ENCODE measurements at places on chromosomes 12 and 14.

DNA sequence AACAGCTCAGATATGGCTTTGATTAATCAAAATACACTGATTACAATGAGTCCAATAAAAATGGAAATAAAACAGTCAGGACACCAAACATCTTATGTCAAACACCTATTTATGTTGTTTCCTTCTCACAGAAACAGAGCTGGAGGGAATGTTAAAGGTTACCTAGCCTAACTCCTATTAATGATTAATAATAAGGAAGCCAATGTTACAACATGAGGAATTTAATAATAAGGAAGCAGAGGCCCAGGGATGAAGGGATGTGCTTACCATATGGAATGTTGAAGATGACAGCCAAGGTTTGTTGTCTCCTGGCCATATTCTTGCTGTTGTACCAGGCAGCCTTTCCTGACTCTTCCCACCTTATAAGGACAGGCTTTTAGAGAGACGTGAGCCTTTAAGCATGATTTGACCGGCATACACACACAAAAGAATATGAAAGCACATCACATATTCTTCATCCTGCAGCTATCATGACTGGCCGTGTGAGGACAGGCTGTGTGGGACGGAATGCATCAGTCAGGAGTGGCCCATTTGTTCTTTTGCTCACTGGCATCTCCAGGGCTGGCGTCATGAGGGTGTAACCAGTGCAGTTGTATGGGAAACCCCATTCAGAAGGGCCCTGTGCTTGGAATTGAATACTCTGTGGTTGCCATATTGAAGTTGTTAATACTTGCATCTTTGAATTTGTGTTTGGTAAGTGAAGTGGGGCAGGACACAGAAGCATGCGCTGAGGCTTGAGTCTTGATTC lies 3.1 kb upstream of the GPRC5D start:
- DNase-seq, result no peak

DNA sequence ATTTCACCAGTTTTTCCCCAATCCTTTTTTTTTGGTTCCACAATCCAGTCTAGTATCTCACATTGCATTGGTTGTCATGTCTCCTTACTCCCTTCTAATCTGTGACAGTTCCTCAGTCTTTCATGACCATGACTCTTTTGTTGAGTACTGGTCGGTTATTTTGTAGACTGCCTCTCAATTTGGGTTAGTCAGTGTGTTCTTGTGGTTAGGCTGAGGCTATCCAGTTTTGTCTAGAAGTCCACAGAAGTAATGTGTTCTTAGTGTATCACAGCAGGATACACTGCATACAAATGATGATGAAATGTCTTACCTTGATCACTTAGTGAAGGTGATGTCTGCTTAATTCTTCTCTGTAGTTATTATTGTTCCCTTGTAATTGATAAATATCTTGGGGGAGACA lies 24.8 kb downstream of the PELI2 start:
- no peak for DNase-seq

DNA sequence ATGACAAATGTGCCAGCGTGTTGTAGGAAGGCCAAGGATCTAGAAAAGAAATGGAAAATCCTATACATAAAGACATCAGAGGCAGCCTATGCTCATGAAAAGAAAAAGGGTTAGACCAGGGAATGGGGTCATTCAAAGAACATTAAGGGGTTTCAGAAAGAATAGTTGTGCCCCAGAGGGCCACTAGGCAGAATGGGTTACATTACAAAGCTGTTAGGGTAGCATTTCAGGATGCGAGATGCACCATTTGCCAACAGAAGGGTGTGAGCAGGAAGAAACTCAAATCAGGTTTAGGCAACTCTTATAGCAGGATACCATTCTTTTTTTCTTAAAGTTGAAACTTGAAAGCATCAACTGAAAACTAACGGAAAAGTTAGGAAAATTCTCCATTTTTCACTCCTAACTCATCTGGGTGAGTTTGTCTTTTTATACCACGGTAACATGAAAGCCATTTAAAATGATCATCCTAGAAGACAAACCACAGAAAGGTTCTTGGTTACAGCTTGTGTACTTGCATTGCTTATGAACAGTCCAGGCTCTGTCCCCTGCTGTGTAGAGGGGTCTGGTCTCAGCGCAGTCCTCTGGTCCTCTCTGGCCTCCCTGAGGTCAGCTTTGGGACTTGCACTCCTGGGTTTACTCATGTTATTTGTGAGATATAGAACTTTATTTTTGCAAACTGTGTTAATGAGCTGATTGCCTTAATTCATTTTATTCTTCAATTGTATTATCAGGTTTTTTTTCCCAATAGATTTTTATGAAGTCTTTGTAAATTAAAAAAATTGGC lies 209.1 kb downstream of the DACT1 start:
- no peak for DNase-seq

GRCh38 chr12:1576410-1577241 lies 17.8 kb downstream of the FBXL14 start:
- peak; percentile 79 for DNase-seq

- no peak for DNase-seq
Observed at GRCh38 chr14:76486251-76486743, 110.4 kb downstream of the ESRRB start.

DNA sequence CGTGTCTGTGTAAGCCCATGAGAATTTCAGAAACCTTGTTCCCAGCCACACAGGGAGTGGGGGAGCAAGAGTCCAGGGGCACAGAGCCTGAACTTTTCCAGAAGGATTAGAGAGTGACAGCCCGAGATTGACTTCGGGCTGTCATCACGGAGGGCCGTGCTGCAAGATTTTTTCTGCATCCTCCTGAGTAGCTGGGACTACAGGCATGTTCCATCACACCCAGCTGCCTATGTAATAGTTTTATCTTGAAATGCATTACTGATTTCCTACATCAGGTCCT lies 14.4 kb downstream of the EVL start:
- no peak for DNase-seq

DNA sequence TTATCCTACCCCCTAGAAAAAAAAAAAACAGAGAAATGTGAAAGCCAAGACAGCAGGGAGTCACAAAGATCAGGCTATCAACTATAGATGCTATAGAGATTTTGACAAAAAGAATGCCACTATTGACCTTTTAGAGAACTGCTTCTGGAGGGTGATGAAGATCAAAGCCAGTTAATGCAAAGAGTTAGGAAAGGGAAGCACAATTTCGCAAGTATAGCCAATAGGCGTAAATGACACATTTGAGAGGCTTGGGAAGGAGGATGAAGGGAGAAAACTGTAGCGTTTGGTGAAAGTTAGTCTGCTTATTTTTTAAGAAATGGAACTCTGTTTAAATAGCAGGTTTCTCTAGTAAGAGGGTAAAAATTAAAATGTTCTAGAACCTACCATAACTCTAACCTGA lies 190.7 kb downstream of the DUSP6 start:
- no peak for DNase-seq

DNA sequence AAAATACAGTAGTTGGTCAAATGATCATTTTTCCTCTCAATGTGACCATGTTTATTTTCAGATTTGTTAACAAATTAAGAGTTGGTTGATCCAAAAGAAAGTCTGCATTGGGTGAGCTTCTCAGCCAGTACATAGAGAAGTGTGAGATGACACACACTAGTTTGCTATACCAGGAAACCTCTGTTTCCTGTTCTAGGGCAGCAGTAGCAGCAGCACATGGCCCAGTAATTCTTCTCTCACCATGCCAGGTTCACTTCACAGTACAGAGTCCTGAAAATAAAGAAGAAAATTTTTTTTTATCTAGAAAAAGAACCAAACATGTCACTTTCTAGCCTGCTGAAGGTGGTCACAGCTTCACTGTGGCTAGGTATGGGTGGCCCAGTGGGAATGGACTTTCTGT lies 250.2 kb upstream of the OR4E1 start:
- DNase-seq, result no peak

GRCh38 chr12:90974286-90974685 lies 19.3 kb upstream of the CCER1 start:
- DNase-seq, result peak; percentile 67

DNA sequence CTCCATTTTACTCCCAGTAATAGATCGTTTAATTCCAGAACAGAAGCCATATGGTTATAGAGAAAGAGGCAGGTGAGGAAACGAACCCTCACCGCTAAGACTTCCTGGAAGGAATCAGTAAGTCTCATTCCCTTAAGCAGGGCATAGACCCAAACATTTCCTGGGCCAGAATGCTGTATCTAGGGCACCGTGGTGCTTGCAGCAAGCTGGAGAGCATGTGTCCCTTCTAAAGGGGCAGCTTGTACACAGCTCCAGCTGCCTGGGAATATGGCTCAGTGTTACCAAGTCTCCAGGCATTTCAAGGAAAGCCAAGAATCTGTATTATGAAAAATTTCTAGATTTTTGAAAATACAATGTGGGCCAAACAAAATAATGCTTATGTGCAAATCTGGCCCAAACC lies 73.4 kb downstream of the PPM1H start:
- no peak for DNase-seq

GRCh38 chr12:113961921-113962710 lies 4.0 kb downstream of the RBM19 start:
- peak; percentile 89 for DNase-seq

- no peak for DNase-seq
Observed at GRCh38 chr12:131209082-131210070, 255.7 kb downstream of the ADGRD1 start.

DNA sequence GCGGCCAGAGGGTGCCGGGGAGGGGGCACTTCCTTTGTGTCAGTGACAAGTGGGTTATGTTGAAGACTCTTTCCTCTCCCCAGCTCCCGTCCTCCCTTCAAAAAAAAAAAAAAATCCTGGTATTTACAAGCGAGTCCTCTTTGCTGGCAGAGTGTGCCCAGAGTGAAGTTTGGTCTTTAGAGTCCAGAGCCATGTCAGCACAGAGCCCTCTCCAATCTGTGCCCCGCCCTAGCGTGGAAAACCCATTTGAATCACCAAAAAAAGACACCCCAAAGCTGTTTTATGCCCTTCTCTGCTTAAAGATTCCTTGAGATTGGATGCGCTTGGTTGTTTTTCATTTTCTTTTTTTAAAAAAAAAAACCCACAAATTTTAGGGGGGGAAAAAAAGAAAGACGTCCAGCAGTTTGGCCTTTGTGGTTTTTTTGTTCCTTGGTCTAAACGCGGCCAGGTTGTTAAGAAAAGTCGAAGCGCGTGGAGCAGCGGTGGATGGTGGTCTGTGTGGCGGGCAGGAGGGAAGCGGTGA lies 3.3 kb downstream of the NKX2-1 start:
- DNase-seq, result no peak

GRCh38 chr12:2547273-2548044 lies 247.3 kb upstream of the FKBP4 start:
- no peak for DNase-seq

GRCh38 chr12:1853716-1854115 lies 33.4 kb downstream of the LRTM2 start:
- DNase-seq, result no peak

DNA sequence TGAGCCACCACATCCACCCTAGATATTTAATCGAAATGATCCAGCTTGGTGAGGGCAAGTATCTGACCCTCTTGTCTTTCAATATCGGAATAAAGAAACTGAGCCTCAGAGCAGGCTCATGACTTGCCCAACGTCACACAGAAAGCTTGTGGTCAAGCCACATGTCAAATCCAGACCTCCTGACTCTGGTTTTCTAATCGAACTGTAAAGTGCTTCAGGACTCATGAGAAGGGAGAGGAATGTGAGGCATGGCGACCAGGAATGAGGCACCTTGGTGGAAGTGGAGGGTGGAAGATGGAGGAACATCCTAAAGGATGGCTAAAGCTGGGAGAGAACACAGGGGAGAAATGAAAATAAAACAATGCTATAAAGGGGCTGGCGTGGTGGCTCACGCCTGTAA lies 27.9 kb upstream of the SPPL3 start:
- no peak for DNase-seq

DNA sequence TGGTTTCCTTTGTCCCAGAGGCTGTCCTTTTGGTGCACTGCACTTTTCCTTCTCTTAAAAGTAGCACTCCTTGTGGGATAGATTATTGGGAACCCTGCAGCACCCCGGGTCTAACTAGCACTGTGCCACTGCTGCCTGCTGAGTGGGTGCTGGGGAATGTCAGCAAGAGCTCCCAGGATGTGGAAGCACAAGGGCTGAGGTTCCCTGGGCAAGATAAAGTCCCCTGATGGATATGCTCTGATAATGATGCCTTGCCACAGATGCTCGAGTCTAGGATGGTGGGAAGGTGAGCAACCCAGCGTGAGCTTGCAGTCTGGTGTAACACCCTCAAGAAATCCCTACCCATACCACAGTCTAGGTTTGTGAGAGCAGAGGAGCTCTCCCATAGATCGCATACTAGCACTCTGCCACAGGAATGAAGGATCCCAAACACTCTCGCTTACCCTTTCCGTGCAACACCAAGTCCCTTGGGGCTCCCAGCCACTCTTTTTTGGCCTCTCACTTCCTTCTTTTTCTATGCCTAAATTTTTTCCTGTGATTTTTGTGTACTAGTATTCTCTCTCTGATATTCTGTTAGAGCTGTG lies 32.6 kb downstream of the USP15 start:
- DNase-seq, result no peak

DNA sequence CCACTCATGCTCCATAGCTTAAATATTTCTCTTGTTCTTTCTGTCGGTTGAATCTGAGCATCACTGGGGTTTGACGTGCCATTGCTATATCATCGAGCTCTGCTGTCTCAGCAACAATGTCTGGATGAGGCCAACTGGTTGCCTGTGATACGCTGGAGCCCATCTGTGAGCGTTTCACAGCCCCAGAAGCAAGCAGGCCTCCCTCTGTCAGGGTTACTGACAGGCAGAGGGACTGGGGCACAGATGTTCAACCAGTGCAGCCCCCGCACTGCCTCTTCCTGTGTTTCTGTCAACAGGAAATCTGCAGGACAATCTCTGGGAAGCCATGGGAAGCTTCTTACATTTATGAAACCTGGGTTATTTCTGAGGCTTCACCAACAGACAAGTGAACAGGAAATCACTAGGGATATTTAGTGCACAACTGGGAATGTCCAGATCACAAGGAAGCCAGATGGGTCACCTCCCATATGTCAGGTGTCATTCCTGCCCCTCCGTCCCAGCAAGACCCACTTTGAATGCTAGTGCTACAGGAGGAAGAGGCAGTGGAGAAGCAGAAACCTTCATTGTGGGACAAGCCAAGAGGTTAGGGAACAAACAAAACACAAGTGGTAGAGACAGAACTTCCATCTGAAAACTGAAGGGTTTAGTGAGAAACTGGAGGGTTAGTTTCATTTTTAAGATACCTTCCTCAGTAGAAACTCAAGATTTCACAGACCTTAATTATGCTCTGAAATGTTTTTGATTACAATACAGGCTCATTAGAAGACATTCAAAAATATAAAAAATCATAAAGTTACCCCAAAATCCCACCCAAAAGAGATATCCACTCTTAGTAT lies 24.1 kb downstream of the DMAC2L start:
- peak; percentile 49 for DNase-seq

DNA sequence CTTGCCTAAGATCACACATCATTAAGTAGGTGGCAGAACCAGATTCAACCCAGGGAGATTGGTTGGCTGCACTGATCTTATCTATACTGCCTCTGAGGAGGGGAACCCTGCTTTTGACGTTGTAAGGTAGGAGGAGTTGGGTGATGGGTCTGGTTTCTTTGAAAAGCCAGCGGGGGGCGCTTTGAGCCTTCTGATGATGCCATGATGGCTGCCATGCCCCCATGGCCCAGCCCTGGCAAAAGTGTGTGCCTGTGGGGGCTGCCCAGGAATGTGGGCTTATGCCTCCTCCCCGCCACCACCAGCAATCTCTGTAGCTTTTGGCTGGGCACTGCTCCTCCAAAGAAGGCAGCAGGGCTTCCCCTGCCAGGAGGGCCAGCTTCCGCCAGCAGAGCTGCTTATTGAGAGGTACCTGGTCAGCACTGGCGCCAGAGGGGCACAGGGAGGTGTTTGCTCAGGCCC lies 224.3 kb downstream of the SLC41A2 start:
- no peak for DNase-seq

GRCh38 chr12:59828521-59828920 lies 232.7 kb downstream of the SLC16A7 start:
- peak; percentile 33 for DNase-seq

Data from iris pigment epithelial cell (primary cell).